ENCODE measurements at places on chromosomes 16 and 17. TPM values are rescaled to one million over a fixed set of nuclear protein-coding genes. Genes with fewer than 3 reads are reported as not detected.

The CLDN7 gene
- 11.3 TPM for total RNA-seq

The CD300LG gene
- not detected for total RNA-seq

The TNK1 gene
- total RNA-seq = not detected

The KCNAB3 gene
- total RNA-seq = 1.2 TPM

The FOXF1 gene
- 25.4 TPM for total RNA-seq

The NFE2L1 gene
- 73.6 TPM for total RNA-seq

The IFT20 gene
- 34.1 TPM for total RNA-seq

The CACNA1G gene
- total RNA-seq = under 0.01 TPM

The TBC1D16 gene
- 22.7 TPM for total RNA-seq

The NRN1L gene
- total RNA-seq = 0.30 TPM

The TSPOAP1 gene
- total RNA-seq = 2.7 TPM

The SLC47A1 gene
- total RNA-seq = 0.15 TPM

The ERN2 gene
- not detected for total RNA-seq

The UMOD gene
- not detected for total RNA-seq

The ABI3 gene
- total RNA-seq = 2.2 TPM

The GCGR gene
- total RNA-seq = not detected

The TK1 gene
- total RNA-seq = 278 TPM

The DOC2A gene
- 0.30 TPM for total RNA-seq

The DNAAF1 gene
- total RNA-seq = not detected

The CNTD1 gene
- not detected for total RNA-seq

The COPRS gene
- 74.6 TPM for total RNA-seq

The DRC7 gene
- not detected for total RNA-seq

The C1QTNF8 gene
- not detected for total RNA-seq

The SECTM1 gene
- total RNA-seq = 14.0 TPM

The SLC35G6 gene
- total RNA-seq = not detected

The CSF3 gene
- 1.3 TPM for total RNA-seq

The CCDC200 gene
- total RNA-seq = not detected

The CES2 gene
- total RNA-seq = 24.7 TPM

The CDRT4 gene
- not detected for total RNA-seq

The KRTAP3-1 gene
- not detected for total RNA-seq

The SLC13A2 gene
- total RNA-seq = not detected

The EMP2 gene
- total RNA-seq = 23.4 TPM

The SOST gene
- not detected for total RNA-seq

The FSCN2 gene
- not detected for total RNA-seq

The HEATR9 gene
- not detected for total RNA-seq

The ATP6V0D1 gene
- total RNA-seq = 106 TPM

The LRRC46 gene
- total RNA-seq = 0.15 TPM

The INCA1 gene
- total RNA-seq = 0.17 TPM

The RNF157 gene
- 2.5 TPM for total RNA-seq

The OR2C1 gene
- total RNA-seq = not detected

The TMC6 gene
- total RNA-seq = 1.5 TPM

The PPP1R1B gene
- 0.45 TPM for total RNA-seq

The CDH13 gene
- total RNA-seq = 34.8 TPM

The KCNH4 gene
- not detected for total RNA-seq

The LGALS9B gene
- not detected for total RNA-seq

The TOX3 gene
- not detected for total RNA-seq

All from bronchus fibroblast of lung (primary cell).